Fibroblast of mammary gland (primary cell): ENCODE measurements at places on chromosomes 6 and 20.

GRCh38 chr6:42226645-42227143 lies 9.0 kb upstream of the MRPS10 start:
- peak; percentile 66 for DNase-seq

GRCh38 chr20:3090565-3090964 lies 6.0 kb upstream of the AVP start:
- no peak for DNase-seq

- no peak for DNase-seq
Measured at GRCh38 chr6:3272911-3273547, 14.3 kb downstream of the PSMG4 start.

DNA sequence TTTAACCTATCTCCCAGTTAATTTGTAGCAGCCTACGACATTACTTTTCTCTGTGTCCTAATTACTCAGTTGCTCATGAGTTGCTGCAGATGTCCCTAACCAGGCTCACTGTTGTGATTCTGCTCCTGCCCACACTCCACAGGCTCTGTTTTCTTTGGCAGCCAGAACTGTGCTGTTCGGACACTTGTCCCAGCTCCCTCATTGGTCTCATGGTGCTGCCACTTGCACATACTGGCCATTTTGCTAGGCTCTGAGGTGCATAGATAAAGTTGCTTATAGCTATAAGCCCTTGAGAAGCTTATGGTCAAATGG lies 55.0 kb downstream of the NOX3 start:
- peak; percentile 51 for DNase-seq

DNA sequence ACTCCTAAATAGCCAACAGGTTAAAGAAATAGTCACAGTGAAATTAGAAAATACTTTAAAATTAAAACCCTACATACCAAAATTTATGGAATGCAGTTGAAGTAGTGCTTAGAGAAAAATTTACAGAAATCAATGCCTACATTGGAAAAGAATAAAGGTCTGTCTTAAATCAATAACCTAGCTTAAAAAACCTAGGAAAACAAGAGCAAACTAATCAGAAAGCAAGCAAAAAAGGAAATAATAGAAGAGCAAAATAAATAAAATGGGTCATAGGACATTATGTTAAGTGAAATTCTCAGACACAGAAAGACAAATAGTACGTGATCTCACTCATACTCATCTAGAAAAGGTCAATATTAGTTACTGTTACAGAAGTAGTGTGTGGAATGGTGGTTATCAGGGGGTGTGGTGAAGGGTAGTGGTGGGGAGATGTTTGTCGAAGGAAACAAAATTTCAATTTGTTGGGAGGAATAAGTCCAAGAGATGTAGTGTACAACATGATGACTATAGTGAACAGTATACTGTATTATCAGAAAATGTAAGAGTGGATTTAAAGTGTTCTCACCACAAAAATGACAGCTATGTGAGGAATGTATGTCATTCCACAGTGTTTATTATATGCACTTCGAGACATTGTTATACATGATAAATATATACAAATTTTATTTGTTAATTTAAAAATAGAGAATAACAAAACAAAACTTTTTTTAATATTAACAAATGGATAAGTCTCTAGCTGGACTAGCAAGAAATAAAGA lies 423.6 kb downstream of the CDH26 start:
- no peak for DNase-seq

- DNase-seq = peak; percentile 100
Measured at GRCh38 chr6:4358414-4359107, 223.2 kb upstream of the ECI2 start.

DNA sequence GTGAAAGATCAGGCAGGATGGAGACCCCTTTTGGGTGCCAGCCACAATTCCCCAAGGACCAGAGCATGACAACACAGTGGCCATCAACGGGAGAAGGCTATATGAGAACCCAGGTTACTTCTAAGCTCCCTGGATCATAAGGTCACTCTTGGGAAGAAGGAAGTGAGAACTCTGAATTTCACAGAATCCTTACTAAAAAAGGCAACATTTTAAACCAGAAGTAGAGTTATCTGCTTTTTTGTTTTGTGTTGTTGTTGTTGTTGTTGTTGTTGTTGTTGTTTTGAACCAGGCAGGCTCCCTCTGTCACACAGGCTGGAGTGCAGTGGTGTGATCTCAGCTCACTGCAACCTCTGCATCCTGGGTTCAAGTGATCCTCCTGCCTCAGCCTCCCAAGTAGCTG lies 107.4 kb upstream of the TNFAIP3 start:
- no peak for DNase-seq

DNA sequence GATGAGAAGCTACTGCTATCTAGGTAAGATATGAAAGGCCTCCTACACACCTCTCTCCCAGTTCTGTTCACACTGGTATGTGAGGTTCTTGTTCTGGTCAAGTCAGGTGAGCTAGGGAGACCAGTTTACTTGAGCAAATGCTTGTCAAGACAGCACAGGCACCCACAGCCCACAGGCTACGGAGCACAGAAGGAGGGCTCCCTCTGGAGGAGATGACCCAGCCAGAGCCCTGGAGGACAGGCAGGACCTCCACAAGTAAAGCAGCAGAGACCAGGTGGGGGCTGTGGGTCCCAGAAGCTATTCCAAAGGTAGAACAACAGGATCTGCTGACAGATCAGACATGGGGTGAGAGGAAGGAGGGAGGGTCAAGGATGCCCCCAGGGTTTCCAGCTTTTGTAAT lies 13.2 kb downstream of the MMP24OS start:
- DNase-seq = no peak
